ENCODE measurements at places on chromosomes 2 and 18.

GRCh38 chr18:51017140-51017879, 12.7 kb upstream of the SMAD4 start:
- DNase-seq, result no peak

- no peak for DNase-seq
These were observed 1.7 kb downstream of the UNC80 start for GRCh38 chr2:209773377-209773776.

DNA sequence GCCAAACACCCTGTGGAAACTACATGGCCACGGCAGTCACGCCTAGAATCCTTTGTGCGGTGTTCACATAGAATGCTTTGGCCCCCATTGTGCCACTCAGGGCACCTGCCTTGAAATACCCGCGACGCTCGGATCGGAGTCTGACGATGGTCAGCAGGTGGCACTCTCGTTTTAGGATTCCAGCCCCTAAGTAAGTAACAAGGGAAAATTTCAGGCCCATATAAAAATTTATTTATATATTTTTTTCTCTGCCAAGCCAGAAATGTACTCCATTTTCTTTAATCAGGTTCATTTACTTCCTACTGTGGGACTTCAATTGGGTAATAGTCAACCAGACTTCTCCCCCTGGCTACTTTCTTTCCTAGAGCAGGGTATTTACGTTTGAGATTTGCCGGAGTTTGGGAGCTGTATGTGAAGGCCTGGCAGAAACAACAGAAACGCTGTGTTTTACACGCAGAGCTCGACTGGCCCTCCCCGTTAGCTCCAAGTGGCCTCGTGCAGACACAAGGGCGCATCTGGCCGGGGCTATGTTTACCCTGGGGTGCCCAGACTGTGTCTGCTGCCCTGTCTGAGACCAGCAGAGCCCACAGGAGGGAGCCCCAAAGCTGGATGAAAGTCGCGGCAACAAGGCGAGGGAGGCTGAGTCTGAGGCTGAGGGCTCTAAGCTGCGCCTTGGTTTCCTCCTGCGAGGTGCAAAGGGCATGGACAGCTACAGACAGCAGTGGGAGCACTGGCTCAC, 41.6 kb downstream of the LRRC30 start:
- no peak for DNase-seq

DNA sequence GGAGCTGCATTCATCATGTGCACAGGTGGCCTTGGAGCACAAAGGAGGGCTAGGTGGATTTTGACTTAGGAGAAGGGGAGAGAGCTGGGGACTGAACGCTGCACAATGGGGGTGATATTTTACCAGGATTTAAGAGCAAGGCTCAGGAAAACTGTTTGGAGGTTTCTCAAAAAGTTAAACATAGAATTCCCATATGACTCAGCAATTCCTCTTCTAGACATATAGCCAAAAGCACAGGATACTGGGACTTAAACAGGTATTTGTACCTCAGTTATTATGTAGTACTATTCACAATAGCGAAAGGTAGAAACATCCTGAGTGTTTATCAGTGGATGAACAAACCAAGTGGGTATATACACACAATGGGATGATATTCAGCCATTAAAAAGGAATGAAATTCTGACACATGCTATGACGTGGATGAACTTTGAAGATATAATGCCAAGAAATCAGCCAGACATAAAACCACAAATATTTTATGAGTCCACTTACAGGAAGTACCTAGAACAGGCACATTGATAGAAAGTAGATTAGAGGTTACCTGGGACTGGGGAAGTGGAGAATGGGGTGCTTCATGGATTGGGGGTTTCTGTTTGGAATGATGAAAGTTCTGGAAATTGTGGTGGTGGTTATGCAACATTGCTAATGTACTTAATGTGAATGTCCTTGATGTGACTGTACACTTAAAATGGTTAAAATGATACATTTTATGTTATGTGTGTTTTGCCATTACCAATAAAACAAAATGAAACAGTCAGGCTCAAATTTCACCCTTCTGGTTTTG, 216.9 kb downstream of the HAUS1 start:
- no peak for DNase-seq
